Karpas-422 (cell line): ENCODE measurements at places on chromosomes 13 and 19. TPM values are rescaled to one million over a fixed set of nuclear protein-coding genes. Genes with fewer than 3 reads are reported as not detected.

The PAK4 gene
- total RNA-seq: 1.7 and 1.9 TPM in 2 replicates

The C2CD4C gene
- total RNA-seq: not detected in 2 replicates

The LRRC63 gene
- not detected in 2 replicates for total RNA-seq

The CGB5 gene
- total RNA-seq: not detected in 2 replicates

GRCh38 chr13:50646070-50646469 is 197.4 kb downstream of the DLEU7 start:
- no peak for DNase-seq

- DNase-seq: no peak
These were observed 227.2 kb downstream of the FOXO1 start for GRCh38 chr13:40438999-40439797.

- no peak for DNase-seq
These were observed 80.8 kb downstream of the PDS5B start for GRCh38 chr13:32666990-32667571.

DNA sequence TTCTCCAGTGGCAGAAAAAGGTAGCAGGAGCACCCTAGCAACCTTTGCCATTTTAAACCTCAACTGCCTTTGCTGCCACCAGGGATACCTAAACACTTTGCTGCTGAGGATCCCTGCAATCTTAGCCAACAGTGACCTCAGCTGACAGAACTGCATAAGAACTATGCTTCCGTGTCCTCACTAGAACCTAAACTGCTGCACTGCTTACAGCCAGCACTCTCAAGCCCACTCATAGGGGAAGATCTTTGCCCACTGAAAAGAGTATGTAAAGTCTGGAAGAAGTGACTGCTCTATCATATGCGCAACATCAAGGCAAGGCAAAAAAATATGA is 270.0 kb upstream of the PCDH20 start:
- peak; percentile 44 for DNase-seq

- DNase-seq: peak; percentile 59
These were observed 49.4 kb downstream of the SACS start for GRCh38 chr13:23384111-23384510.

- peak; percentile 59 for DNase-seq
These were observed 128.8 kb downstream of the STK24 start for GRCh38 chr13:98447881-98448641.

DNA sequence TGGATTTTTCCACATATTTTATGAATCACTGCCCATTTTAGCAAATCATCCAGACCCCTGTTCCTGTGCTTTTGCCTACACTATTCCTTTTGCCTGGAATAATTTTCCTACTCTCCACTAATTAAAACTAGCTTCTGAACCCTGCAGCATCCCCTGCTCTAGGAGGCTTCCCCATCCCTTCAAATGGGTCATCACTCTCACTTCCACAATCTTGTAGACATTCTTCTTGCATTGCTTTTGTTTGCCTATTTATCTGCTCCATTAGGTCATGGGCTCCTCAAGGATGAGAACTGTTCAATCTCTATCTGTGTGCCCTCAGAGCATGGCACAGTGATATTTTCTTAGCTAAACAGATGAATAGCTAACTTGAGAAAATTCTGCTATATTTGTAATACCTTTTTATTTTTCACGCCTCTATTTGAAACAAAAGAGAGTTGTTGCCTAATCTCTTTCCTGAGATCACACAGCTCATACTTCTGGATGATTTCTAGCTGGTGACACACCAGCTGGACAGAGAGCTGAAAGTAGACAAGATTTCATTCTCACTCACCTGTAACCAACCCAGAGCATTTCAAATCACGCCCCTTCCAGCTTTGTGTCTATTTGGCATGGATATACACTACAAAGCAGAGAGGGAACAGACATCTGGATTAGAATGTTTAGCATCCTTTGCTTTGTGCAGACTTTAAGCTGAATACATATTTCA is 466.0 kb downstream of the FOXO1 start:
- DNase-seq: no peak

GRCh38 chr13:74372511-74372910 is 238.3 kb upstream of the KLF12 start:
- DNase-seq: no peak

DNA sequence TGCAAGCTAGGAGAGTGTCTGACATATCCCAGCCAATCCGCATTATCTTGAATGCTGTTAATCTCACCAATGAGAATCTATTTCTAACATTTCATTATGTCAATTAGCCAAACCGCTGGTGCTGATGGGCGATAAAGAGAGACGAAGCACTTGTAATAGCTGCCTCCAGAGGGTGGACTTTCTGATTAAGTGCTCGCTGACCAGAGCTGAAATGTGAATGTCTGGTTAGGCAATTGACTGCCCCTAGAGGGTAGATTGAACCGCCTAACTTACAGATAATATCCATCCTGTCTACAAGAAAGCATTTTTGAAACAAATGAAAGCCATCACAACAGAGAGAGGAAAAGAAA is 552 bp upstream of the GRWD1 start:
- peak; percentile 81 for DNase-seq

DNA sequence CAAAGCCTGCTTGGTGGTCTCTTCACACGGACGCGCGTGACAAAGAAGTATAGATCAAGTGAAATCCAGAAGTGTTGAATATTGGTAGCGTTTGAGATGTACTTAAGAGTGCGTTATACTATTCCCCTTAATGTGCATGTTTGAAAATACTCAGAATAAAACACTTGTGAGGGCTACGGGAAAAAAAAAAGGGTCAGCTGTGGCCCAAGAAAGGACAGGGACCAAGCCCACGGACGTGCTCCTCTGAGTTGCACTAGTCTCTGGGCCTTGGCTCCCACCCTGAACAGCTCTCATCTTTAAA is 622 bp upstream of the RBM42 start:
- no peak for DNase-seq

- DNase-seq: peak; percentile 83
These were observed 3.8 kb downstream of the PPP1R12C start for GRCh38 chr19:55113570-55114039.

GRCh38 chr13:61670384-61671161 is 254.9 kb upstream of the PCDH20 start:
- DNase-seq: no peak

DNA sequence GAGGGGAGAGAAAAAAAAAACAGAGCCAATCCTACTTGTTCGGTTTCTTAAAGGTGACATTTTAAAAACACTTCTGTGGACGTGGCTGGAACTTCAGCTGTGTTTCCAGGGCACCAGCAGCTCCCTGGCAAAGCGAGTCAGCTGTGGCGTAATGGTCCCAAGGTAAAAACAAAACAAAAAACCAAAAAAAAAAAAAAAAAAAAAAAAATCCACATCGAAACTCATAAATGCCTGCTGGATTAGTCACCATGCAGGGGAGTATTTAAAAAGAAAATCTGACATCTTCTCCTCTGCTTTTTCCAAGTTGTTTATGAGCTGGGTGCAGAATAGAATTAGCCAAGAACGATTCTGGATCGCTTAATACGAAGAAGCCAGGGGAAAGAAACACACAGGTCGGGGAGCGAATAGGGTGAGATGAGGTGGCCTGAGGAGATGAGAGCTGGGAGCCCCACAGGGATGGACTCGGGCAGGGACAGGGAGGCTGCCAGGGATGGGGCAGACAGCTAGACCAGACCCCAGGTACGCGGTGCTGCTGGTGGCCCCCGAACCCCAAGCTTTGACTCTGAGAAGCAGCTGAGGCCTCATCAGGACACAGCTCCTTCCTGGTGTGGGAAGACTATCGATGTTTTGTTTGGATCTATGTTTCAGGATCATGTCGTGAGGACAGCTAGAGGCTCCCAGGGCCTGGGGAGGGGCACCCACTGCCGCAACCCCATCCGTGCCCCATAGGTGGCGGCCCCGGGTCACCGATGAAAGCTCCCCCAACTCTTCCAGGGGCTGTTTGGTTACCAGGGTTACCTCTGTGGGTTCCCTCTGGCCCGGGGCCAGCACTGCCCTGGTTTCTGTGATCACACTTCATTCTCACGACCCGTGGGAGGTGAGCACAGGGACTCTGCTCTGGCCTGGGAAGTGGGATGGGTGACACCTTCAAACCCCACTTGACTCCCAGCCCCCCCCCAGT is 3.1 kb upstream of the CTXN1 start:
- DNase-seq: peak; percentile 83

DNA sequence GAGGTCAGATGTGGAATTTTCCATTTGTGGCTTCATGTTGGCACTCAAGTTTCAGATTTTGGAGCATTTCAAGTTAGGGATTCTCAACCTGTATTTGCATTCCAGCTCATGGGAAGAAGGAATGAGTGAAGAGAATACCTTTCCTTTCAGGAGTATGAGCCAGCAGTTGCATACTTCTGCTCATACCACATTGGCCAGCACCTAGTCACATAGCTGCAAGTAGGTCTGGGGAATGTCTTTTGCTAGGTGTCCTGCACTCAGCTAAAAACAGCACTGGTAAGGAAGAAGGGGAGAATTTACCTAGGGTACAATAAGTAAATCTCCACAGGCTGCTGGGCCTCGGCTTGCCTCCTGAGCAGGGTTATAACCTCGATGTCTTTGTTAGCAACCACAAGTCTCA is 24.6 kb upstream of the ATP8A2 start:
- no peak for DNase-seq

GRCh38 chr19:27744926-27745768 is 1467.8 kb downstream of the UQCRFS1 start:
- DNase-seq: no peak

DNA sequence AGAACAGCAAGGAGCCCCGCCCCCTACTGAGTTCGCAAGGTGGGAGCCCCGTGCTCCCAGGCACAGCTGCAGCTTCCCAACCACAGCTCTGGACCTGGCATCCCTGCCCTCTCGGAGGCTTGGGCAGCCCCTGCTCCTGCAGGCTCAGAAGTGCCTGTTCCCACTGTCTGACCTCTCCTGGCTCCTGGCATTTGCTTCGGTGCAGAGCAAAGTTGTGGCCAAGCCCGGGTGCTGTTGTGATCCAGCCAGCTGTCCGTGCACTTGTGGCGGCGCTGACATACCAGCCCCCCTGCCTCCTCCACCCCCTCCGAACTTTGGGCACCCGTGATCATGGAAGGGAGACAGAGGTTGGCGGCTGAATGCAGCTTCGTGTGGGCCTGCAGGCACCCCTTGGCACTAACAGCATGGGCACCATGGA is 1386.8 kb downstream of the PCDH9 start:
- no peak for DNase-seq
